Glutamatergic neuron (in vitro differentiated cells): ENCODE measurements at places on chromosomes 3 and 15. TPM values are rescaled to one million over a fixed set of nuclear protein-coding genes. Genes with fewer than 3 reads are reported as not detected.

FAM107A gene
- total RNA-seq = not detected

ARL14 gene
- total RNA-seq = not detected

ITIH1 gene
- not detected for total RNA-seq

CPNE9 gene
- total RNA-seq = 54.6 TPM

- DNase-seq = no peak
Observed at GRCh38 chr3:195032106-195032759, 238.7 kb downstream of the XXYLT1 start.

DNA sequence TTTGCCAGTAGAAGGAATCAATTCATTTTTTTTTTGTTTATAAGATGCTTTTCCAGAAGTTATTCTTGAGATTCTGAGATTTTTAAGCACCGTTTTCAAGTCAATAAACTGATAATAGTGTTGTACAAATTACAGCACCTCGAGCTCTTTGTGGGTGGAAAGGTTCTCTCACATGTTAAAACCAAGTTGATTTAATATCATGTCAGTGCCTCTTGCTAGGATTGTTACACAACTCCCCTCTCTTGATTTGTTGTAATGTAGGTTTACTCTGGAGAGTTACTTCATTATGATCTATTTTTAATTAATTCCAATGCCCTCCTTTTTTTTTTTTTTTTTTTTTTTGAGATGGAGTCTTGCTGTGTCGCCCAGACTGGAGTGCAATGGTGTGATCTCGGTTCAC lies 25.8 kb upstream of the UBXN7 start:
- DNase-seq = no peak

- DNase-seq = no peak
Observed at GRCh38 chr15:92891533-92892200, 8.5 kb upstream of the CHD2 start.

DNA sequence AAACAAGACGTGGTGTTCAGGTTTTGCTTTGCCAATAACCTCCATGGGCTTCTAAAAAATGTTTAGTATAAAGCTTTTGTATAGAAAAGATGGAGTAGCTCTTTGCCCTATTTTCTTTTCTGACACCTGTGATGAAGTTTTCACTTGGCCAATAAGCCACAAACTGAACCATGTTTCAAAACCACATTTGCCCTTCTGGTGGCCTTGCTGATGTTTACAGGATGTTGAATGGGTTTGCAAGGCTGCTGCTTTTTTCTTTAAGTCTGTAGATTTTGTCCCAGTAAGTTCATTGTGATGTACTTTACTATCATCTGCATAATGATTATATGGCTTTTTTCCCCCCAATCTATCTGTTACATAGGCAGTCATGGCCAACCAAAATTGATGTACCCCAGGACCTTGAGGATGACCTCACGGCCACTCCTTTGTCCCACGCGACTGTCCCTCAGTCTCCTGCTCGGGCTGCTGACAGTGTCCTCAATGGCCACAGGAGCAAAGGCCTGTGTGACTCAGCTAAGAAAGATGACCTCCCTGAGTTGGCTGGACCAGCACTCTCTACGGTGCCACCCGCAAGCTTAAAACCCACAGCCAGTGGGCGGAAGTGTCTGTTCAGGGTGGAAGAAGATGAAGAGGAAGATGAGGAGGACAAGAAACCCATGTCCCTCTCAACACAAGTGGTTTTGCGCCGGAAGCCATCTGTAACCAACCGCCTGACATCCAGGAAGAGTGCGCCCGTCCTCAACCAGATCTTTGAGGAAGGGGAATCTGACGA lies 60.8 kb downstream of the SNRK start:
- DNase-seq = no peak

- DNase-seq = no peak
Observed at GRCh38 chr3:87810452-87811016, 248.3 kb downstream of the CGGBP1 start.

DNA sequence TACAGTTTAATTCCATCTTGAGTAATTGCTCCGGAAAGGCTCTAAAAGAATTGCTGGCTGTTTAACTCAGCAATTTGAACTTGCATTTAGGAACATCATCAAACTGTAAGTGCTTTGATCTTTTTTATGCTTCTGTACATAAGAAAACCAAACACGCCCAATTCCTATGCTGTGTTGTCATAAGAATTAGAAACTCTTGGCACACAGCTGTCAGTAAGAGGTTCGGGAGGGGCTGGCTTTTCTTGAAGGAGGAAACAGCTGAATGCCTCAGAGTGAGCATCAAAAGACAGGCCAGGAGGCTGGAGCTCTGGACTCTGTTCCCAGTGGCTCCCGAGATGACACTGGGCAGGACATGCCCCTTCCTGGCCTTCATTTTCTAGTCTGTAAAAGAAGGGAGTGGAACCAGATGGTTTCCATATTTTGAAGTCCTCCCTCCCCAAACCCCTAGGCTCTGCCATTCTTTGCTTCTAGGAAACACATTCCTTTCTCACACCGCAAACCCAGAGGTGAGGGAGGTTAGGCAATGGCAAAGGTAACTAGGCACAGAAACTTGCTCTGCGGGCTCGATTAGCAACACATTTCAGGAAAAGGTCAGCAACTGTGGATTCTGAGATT lies 73.7 kb upstream of the DLG1 start:
- DNase-seq = no peak

GRCh38 chr3:191961022-191961421 lies 500.1 kb downstream of the PYDC2 start:
- no peak for DNase-seq

DNA sequence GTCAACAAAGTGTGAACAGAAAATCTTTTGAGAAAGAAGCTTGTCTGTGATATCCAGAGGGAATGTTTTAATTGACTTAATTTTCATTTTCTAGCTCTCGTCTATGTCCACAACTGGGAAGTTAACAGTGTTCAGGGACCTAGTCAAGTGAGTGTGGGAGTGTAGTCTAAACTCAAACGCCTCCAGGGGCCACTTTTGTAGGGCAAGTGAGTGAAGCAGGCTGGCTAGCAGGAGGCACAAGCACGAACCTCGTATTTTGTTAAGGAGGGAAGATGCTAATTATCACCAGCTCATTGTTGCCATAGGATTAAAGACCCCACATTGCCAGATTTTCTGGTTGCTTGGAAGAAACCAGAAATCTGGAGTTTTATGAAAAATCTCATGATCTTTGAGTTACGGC lies 135.8 kb downstream of the CPNE4 start:
- DNase-seq = no peak
